ENCODE measurements at places on chromosomes 6 and 20.

DNA sequence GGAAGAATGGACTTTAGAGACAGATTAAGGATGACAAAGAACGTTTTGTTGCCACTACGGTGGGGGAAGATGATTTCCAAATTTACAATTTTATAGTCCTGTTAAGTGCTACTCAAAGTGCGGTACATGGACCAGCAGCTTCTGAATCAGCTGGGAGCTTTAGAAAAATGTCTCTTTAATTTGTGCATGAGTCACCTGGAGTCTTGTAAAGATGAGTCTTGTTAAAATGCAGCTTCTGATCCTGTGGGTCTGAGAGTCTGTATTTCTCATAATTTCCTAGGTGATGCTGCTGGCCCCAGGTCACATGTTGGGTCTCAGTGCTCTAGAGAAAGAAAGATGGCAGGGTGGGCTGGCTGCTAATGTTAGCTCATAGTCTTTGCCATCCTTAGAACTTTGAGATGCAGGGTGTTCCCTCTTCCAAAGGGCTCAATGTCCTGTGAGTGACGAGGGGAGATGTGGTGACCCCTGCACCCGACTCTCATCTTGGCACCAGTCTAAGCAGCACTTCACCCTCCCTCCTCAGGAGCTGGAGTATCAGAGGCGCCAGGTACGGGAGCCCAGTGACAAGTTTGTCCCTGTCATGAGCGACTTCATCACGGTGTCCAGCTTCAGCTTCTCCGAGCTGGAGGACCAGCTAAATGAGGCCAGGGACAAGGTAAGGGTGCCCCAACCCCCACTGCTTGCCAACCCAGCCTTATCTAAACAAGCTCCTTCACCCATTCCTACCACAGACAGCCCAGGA, 34.5 kb downstream of the MOCS1 start:
- H3K27ac ChIP-seq = no peak overlapping the region
- H3K4me1 ChIP-seq = no peaks in the 10 kb centered on the region

- H3K27ac ChIP-seq = no peak overlapping the region
- no peaks in the 10 kb centered on the region for H3K36me3 ChIP-seq
- DNase-seq = no peak
- no peaks in the 10 kb centered on the region for H3K4me1 ChIP-seq
- no peaks in the 10 kb centered on the region for H3K27me3 ChIP-seq
- no peak overlapping the region for H3K4me3 ChIP-seq
These were observed 30.4 kb downstream of the KIZ start for GRCh38 chr20:21156266-21156665.

DNA sequence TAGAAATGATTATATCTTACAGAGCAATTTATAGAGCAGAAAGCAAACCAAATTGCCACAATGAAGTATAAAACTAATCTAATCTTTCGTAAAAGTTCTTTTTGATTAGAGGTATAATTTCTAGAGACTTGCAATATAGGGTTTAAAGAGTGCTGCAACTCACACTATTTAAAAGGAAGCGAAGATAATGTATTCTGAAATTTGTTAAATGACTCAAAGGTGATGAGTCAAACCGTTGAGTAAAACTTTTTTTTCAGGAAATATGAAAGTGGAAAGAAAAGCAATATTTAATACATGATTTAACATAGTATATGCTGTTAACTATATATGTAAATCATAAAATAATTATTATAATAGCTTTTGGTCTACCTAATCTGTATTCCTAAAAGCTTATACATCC, 133.6 kb downstream of the SYNE1 start:
- DNase-seq = no peak
- no peak overlapping the region for H3K27ac ChIP-seq
- H3K27me3 ChIP-seq = no peaks in the 10 kb centered on the region
- H3K4me1 ChIP-seq = no peaks in the 10 kb centered on the region

DNA sequence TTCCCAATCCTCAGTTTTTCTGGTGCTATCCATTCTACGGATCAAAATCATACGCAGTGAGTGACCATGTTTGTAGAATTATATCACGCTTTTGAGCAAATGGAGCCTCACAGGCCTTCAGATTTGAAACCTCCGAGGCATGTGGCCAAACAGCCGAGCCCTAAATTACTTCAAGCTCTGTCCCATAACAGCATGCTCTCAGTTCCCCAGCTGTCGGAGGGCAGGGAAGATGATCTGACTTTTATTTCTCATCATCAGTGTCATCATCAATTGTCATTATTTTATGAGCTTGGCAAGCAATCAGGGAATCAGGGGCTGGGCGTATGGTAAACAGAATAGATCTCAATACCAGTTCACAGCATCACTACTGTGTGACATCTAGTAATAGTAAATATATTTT, 73.2 kb downstream of the PSMG4 start:
- DNase-seq = no peak
- H3K4me1 ChIP-seq = no peaks in the 10 kb centered on the region
- H3K27me3 ChIP-seq = no peaks in the 10 kb centered on the region
- no peak overlapping the region for H3K4me3 ChIP-seq
- H3K36me3 ChIP-seq = no peaks in the 10 kb centered on the region
- no peak overlapping the region for H3K27ac ChIP-seq

- peak overlapping the region; percentile 63 for H3K27ac ChIP-seq
- no peaks in the 10 kb centered on the region for H3K27me3 ChIP-seq
- H3K4me1 ChIP-seq = no peaks in the 10 kb centered on the region
- no peak overlapping the region for H3K4me3 ChIP-seq
- no peaks in the 10 kb centered on the region for H3K36me3 ChIP-seq
These were observed 111.7 kb upstream of the NEDD9 start for GRCh38 chr6:11343963-11344723.

DNA sequence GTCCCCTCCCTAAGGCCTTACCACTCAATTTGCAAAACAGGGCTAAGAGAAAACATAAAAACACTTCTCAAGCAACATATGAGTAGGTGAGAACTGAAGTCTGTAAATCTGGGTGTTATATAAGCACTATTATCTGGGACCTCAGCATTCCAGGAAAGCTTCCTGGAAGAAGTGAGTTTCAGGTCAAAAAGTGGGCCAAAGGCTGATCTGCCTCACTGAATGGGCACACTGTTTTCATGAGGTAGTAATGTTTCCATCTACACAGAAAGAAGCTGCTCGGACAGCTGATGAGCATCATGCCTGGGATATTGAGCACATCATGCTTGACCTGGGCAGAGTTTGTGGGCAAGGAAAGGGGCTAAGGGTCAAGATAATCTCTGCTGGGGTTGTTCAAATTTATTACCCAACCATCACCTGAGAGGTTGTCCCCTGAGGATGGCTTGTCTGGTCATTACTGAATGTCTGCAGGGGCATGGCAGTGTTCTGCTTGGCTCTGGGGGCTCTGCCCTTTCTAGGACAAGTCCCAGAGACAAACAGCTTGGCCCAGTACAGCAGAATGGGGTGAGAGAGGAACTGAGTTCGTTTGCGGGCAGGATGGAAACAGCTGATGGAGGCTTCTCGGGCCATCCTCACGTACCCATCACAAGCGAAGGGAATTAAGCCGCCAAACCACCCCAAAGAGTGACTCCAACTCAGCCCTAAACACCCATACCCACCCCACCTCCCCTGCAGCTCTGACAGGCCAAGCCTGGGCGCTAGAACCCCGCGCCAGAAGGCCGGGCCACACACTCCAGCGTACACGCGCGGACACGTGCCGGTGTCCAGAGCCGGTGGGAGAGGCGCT, 1.2 kb upstream of the SYNJ2 start:
- H3K27ac ChIP-seq = peak overlapping the region; percentile 41
- no peaks in the 10 kb centered on the region for H3K36me3 ChIP-seq
- peaks cover 12% of the 10 kb centered on the region for H3K27me3 ChIP-seq
- no peak for DNase-seq

- H3K27me3 ChIP-seq = no peaks in the 10 kb centered on the region
- no peaks in the 10 kb centered on the region for H3K36me3 ChIP-seq
- peaks cover 44% of the 10 kb centered on the region for H3K4me1 ChIP-seq
- no peak overlapping the region for H3K4me3 ChIP-seq
These were observed 55.9 kb upstream of the SNX9 start for GRCh38 chr6:157766901-157767774.

DNA sequence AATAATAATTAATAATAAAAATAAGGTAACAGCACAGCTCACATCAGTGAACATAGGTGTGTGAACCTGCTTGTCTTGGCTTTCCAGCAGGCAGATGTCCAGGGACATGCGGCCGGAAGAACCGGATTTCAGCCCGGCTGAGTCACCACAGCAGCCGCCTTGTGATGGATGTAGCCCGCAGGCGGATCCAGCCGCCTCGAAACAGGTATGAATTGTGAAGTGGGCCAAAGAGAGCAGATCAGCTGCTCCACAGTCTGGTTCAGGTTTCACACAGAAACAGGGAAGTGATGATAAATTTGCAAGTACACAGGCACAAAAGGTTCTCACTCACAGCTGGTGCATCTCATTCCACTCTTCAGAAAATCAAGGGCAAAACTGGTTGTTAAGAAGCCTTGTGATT, 55.1 kb downstream of the ID4 start:
- peak; percentile 42 for DNase-seq
- no peaks in the 10 kb centered on the region for H3K36me3 ChIP-seq
- H3K4me1 ChIP-seq = no peaks in the 10 kb centered on the region

- H3K27ac ChIP-seq = no peak overlapping the region
- no peak overlapping the region for H3K4me3 ChIP-seq
- DNase-seq = no peak
- no peaks in the 10 kb centered on the region for H3K27me3 ChIP-seq
These were observed 133.7 kb upstream of the FLRT3 start for GRCh38 chr20:14470977-14471661.

GRCh38 chr6:151566557-151566956, 72.7 kb downstream of the CCDC170 start:
- no peaks in the 10 kb centered on the region for H3K27me3 ChIP-seq
- no peak for DNase-seq
- H3K27ac ChIP-seq = no peak overlapping the region
- H3K4me1 ChIP-seq = no peaks in the 10 kb centered on the region

DNA sequence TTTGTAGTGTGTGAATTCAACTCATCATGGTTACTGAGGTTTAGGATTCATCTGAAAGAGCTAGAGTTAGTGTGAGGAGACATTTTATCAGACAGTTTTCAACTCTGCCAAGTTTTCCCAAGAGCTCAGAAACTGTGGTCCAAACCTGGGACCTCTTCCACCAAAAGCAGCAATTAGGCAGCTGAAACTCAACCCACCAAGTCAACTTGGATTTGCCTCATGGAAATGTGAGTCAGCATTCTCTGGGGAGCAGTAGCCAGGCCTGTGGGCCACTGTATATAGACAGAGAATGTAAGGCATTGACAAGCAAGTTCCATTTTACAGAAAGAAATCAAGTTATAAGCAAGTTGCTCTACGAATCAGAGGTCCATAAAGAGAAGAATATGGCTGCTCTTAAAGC, 178.8 kb upstream of the HDDC2 start:
- H3K27ac ChIP-seq = no peak overlapping the region
- no peak overlapping the region for H3K4me3 ChIP-seq
- no peaks in the 10 kb centered on the region for H3K27me3 ChIP-seq
- H3K4me1 ChIP-seq = no peaks in the 10 kb centered on the region
- H3K36me3 ChIP-seq = no peaks in the 10 kb centered on the region

All from left lung (tissue), 14 donors.